Skin of body (tissue), 3 donors: ENCODE measurements at places on chromosomes 7 and 10. TPM values are rescaled to one million over a fixed set of nuclear protein-coding genes. Genes with fewer than 3 reads are reported as not detected.

DNA sequence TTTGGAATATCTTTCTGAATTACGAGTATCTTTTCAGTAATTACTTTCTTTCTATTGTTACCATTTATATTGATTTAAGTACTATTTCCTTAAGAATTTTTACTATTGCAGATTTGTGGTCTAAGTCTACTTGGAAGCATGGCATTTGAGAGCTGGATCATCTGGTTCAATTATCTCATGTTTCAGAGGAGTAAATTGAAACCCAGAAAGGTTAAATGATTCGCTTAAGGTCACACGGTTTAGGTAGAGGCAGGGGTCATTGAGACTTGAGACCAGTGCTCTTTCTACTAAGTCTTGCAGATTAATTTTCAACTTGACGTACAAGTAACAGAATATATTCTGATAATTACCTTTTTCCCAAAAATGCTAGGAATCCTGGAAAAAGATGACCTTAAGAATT, 109.2 kb upstream of the GLCCI1 start:
- no peak for DNase-seq

- no peak for DNase-seq
These were observed 294.5 kb downstream of the ADK start for GRCh38 chr10:74445493-74445892.

DNA sequence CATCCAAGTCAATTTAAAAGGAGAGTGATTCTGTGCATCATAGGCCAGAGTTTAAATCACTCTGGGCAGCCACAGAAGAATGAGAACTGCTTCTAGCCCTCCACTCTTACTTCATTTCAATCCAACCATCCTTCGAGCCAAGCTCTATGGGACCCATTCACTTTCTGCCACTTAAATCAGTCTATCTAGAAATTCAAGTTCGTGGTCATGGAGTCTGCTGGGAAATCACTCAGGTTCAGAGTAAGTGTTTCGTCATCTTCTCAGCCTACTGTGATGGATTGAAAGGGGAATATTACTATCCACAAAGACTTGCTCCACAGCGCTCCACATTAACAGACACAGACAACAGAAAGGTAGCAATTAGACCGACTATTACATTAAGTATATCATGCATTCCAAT, 4.6 kb downstream of the DCLRE1C start:
- no peak for DNase-seq

DNA sequence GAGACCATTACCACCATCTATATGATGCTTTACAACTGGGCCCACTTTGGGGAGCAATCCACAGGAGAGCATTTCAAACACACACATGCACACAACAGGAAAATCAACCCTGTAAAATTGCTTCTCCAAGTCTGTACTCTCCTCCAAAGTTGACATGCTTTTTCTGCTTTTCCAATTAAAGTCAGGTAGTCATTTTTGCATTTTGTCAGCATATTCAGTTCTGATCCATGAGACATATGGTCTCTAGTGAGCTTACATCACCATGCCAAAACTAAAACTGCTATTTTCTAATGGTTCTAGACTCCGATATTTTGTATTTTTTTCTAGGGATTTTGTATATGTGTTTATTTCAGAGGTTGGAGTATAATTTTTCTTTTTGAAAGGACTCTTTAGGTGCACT, 373.5 kb upstream of the LRRTM3 start:
- DNase-seq: no peak

GRCh38 chr7:128777156-128778123, 1.8 kb upstream of the OPN1SW start:
- no peak for DNase-seq

DNA sequence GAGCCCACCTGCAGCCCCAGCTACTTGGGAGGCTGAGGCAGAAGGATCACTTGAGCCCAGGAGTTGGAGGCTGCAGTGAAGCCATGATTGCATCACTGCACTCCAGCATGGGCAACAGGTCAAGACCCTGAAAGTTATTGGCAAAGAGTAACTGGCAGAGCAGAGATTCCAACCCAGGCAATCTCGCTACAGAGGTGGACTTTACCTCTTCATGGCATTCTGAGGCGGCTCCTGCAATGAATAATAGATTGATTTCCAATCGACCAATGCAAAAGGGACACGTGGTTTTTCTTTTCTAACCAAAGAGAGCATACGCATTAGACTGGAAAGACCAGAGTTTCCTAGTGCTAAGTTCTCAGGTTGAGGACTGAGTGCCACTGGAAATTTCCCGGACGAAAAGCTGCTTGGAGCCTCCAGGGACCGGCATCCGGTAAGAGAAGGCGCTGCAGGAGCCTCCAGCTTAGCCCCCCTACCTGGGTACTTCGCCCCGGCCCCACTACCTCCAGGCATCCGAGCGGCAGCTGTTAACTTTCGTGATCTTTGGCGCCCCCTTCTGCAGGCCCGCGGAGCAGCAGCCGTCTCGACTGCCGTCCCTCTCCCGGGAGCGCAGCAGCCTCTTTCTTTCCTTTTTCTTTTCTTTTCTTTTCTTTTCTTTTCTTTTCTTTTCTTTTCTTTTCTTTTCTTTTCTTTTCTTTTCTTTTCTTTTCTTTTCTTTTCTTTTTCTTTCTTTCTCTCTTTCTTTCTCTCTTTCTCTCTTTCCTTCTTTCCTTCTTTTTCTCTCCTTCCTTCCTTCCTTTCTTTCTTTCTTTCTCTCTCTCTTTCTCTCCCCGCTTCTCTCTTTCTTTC, 4.1 kb downstream of the MBLAC1 start:
- DNase-seq: no peak

- peak; percentile 17 for DNase-seq
These were observed 44.3 kb downstream of the MACC1 start for GRCh38 chr7:20172736-20173334.

DNA sequence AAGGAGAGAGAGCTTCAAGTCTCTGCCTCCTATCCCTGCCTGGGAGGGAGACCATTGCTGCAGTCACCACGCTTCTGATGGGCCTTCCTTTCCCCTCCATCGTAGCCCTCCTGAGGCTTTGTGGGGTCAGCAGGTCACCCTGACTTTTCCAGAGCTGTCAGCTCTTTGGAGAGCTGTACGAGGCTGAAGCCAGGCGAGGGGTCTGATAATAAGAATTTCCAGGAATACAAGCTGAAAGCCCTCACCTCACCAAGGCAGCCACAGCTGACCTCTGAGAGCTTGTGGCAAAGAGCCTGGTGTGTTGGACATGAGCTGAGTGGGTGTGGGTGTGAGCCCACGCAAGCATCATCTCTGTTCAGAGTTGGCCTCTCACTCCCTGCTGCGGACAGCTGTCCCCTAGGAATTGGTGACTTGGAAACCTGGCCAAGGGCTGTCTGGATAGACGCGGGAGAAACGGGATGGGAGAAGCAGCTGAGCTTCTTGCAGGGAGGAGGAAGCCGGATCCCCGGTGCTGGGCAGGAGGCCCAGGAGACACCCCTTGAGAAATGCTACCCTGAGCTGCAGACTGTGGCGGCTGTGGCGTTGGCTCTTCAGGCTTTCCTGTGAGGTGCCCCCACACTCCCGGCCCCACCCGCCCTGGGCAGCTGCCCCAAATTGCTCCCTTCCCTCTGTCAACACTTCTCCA, 122.1 kb upstream of the BTBD16 start:
- DNase-seq: peak; percentile 89

- DNase-seq: no peak
These were observed 4.2 kb downstream of the NRBF2 start for GRCh38 chr10:63137306-63137705.

GRCh38 chr7:24323961-24324480, 40.0 kb downstream of the NPY start:
- no peak for DNase-seq

DNA sequence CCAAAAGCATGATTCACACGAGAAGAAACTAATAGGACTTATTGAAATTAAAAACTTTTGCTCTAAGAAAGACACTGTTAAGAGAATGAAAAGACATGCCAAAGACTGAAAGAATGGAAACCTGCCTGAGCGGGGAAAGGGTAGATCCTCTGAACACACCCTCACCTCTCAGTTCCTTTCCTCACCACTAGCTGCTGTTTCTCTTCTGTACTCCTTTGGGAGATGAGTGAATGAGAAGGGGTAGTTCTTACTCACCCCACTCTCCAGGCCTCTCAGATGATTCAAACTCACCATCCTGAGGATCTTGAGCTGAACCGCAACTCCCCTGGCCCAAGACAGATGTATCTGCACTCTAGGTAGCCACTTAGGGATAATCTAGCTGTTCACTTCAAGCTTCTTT, 41.9 kb downstream of the IQUB start:
- DNase-seq: no peak

- peak; percentile 42 for DNase-seq
These were observed 6.3 kb upstream of the KCNMA1 start for GRCh38 chr10:77643795-77644468.

GRCh38 chr7:6330657-6331056, 58.2 kb upstream of the CYTH3 start:
- DNase-seq: no peak

- DNase-seq: no peak
These were observed 427.4 kb downstream of the SH2D4B start for GRCh38 chr10:80964955-80965614.

- DNase-seq: no peak
These were observed 21.3 kb upstream of the FXYD4 start for GRCh38 chr10:43350156-43350555.

GRCh38 chr10:3807928-3808496, 23.0 kb upstream of the KLF6 start:
- no peak for DNase-seq

DNA sequence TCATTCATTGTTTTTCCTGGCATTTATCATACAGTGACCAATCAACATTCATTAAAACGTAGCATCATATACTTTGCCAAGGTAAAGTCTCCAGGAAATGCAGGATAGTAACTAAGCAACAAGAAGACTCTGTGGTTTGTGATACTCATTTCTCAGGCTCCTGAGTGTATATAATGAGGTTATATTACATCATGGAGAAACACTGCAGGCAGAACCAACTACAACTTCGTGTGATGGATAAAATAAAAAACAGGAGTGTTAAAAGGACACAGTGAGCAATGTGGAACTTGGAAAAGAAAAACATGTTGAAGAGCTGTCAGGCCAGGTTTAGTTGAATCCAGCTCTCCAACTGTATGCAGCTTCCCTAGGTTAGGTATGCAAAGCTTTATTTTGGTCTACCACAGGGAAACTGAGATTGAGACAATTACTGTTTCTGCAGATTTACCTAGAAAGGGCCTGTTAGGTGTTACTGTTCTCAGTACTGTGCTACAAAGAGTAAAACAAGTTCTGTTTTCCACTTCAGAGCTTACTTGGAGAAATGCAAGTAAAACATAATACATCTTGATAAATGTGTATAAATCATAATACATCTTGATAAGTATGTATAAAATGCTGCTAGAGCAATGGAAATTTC, 7.8 kb upstream of the CCNY start:
- DNase-seq: no peak

- no peak for DNase-seq
These were observed 85.5 kb upstream of the SLC25A13 start for GRCh38 chr7:96407427-96407826.

DNA sequence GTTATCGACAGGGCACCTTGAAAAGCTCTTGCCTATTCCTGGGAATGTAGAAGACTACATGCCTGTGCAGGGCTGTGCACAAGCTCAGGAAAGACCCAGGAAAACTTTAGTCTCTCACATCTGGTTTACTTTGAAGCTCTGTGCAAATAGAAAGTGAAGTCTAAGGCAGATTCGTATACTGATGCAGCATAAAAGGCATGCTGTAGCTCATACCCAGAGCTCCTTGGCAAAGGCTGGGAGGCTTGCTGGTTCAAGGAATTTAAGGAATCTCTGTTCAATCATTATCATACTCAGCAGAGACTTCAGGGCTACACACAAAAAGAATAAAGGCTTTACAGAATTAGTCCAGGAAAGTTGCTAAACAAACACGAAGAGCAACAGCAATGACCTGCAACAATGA, 192.0 kb downstream of the OTUD1 start:
- DNase-seq: no peak

DNA sequence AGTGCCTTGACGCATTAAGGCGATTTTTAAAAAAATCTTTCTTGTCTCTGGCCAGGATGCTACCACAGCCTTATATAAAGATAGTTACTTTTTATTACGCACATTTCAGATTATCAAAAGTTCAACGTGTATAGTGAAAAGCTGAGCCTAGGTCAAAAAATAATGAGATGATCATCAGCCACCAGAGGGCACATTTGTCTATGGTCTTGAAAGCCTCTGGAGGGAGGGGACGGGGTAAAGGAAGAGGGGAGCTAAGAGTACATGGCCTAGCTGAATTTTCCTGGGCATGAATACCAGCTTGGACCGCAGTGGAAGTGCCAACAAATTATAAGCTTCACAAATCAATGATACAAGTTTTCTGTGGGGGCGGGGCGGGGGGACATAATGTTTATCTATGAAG, 285.9 kb upstream of the SMIM30 start:
- DNase-seq: no peak

- peak; percentile 51 for DNase-seq
These were observed 41.7 kb downstream of the VCL start for GRCh38 chr10:74039561-74040145.

Gene PLAU
- 29.1 TPM for total RNA-seq

Gene EFCAB10
- total RNA-seq: not detected

Gene CCDC201
- total RNA-seq: not detected

Gene HDAC9
- 28.2 TPM for total RNA-seq

Gene KIF20B
- total RNA-seq: 10.9 TPM

Gene NKX6-2
- total RNA-seq: not detected

Gene PLXDC2
- 63.2 TPM for total RNA-seq

Gene PWWP2B
- total RNA-seq: 10.6 TPM

Gene TMEM130
- 1.3 TPM for total RNA-seq
